ENCODE measurements at places on chromosomes 11 and 22.

DNA sequence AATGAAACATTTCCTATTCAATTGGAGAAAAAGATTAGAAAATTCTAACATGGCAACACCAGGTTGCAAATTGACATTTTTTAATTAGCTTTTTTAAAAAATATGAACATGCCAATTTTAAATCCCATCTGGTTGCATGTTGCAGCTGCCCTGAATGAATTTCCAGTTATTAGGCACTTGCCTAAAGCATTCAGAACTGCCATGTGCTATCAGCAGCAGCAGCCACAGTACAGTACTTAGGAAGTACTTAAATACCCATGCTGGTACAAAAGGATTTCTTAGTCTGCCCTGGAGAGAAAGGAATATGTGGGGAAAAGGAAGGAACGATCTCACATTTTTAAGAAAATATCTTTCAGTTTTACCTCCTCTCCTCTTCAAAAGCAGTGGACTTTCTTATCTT, 46.2 kb downstream of the FAM168A start:
- no peak for DNase-seq

DNA sequence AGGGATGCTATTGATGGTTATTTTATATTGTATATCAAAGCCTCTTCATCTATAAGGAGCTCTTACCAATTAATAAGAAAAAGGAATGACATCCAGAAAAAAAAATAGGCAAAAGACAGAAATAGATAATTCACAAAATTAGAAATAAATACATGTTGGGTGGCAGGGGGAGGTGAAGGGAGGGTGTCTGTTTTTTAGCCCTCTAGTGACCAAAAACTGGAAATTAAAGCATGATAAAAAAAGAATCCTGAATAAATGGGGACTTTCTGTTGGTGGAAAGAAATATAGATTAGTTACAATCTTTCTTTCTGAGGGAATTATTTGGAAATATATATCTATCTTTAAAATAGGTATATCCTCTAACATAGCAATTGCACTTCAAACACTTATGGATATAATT, 42.0 kb upstream of the TTC36 start:
- DNase-seq: no peak

DNA sequence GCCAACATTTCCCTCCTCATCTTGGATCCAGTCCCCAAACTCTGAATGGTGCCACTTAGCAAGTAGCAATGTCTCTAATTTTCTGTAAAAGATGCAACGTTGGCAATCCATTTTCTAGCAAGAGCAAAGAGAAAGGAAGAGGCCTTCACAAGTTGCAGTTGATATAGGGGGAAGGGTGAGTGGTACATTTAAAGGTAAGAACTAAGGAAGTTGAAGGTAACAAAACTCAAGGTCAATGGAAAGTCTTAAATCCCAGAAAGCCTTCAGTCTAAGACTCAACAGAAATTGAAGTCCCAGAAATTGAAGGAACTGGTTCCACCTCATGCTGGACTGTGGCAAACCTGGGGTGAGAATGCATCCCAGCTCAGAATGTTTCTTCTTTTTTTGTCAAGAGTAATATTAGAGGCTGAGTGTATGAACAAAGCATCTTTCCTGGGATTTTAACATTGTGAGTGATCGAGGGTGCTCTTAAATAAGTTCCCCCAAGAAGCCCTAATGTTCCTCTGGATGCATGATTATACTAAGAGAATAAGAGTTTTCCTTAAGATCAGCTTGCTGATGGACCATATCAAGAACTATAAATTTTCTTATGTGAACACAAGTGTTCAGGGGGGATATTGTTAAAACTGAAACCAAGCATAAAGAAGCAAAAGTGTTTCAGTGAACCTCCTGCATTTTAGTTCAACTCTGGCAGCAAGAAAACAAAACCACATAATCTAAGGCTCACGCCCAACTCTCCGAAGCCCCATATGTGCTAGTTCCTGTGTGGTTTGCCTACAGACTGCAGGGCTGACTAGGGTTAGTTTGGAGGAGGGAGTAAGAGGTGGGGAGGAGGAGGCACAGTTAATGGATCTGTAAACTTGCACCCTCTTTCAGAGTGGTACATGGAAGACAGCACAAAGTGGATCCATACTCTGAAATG, at the start of gene GRAP2:
GRAP2 (plus strand) TSS at position 779 of the 922 bp plus-strand sequence. CDS start 46,023 bp downstream, outside the sequence.
- no peak for DNase-seq

DNA sequence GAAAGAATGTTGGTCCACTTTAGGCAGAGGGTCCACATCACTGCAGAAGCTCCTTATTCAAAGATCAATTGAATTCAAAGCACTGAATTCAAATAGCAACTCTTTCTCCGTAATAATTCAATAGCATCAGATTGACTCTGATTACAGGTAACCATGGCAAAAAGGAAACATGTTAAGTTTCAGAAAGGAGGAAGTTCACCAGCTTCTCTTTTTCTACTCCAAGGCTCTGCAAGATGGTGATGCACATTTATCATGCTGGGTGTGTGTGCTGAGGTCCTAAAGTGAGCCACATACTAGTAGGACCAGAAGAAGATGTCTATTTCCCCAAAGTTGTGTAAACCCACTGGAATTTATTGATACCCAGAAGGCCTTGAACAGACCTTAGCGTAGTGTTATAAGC, 18.0 kb upstream of the DRD2 start:
- no peak for DNase-seq

DNA sequence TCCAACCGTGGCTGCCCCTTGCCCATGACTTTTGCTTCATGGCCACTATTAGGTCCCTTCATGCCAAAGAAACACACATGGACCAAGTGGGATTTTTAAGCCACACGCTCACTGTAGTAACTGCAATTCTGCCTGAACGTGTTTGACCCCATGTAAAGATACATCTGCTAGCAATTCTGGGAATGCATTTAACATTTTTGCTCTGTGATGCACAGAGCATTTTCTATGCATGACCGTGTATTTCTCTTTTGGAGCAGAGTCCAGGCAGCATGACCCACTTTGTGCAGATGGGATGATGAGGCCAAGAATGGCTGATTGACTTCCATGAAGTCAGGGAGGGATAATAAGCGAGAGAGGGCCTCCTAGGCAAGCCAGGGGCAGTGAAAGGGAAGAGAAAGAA, 108.5 kb downstream of the TP53I11 start:
- DNase-seq: no peak

GRCh38 chr11:39725081-39725480, 1734.4 kb downstream of the LRRC4C start:
- DNase-seq: no peak

DNA sequence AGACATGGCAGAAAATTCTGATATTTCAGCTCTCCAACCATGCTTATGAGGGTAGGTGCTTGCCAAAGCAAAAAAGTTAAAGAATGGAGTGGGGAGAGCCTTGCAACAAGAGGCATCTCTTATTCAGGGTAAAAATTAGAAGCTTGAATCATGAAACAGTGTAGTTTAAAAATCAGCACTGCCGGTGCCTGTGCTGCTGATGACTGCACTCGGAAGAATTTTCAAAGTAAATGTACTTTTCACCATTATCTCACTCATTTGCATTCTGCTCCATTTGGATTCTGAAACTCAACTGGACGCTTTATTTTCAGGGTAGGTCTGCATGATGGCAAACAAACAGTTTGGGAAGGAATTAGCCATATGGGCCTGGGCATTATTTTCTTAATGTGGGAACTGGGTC, 126.3 kb downstream of the KIRREL3 start:
- DNase-seq: no peak

Data from NCI-H1092 treated with DMSO at 0.1 percent for 48 hours (cell line).